ENCODE measurements at places on chromosomes 6 and 20.

DNA sequence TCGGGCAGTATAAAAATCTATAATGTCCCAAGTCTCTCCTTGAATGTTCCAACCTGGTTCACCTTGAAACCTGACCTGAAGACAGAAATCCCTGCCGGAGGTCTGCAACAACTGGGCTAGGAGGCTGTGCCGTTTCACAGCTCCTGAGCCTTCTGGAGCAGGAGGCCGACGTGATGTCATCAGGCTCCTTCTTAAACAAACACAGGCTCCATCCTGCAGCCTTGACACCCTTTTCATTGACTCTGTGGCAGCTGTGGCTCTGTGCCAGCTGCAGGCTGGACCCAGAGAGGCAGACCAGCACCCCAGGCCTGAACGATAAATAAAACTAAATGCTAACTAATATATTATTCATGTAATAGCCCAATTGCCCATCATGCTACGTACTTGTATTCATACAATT is 483.9 kb downstream of the CD83 start:
- DNase-seq = no peak

DNA sequence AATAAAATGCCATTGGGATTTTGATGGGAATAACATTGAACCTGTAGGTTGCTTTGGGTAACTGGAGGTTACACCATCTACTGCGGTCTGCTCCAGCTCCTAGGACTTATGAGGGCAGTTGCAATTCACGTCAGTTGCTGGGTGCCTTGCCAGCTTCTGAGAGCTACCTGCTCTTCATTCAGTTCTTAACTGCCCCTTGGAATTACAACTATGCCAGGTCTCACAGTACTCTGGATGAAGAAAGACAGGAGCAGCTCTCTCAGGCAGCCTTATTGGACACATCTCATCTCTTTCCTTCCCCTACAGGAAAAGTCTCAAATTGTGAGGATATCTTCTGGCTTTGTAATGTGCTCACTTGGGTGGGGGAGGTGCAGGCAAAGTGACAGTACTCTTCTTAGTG is 1643.3 kb downstream of the GRIK2 start:
- no peak for DNase-seq

DNA sequence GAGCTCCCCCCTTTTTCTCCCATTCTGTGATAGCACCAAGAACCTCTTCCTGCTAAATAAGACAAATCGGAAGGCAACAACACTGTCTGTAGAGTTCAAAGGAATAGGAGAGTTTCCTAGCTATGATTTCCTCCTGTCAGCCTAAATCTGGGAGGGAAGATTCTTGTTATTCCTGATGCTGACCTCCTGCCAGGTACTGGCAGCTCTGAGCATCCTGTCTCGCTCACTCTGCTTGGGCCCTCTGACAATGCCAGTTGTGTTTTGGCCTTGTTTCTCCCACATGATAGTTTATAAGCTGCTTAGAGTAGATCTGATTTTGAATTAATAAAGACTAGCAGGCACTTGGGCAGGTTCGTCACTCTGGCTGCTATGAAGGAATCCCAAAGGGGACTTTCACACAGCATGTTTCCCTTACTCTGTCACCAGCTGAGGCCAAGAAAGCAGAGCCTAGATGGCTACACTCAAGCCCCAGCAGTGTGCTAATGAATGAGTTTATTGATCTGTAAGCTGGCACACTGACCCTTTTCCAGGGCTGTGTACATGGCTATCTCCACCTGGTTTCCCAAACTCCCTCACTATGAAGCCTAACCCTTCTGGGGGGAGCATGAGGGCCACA is 52.3 kb downstream of the UQCC1 start:
- DNase-seq = no peak

DNA sequence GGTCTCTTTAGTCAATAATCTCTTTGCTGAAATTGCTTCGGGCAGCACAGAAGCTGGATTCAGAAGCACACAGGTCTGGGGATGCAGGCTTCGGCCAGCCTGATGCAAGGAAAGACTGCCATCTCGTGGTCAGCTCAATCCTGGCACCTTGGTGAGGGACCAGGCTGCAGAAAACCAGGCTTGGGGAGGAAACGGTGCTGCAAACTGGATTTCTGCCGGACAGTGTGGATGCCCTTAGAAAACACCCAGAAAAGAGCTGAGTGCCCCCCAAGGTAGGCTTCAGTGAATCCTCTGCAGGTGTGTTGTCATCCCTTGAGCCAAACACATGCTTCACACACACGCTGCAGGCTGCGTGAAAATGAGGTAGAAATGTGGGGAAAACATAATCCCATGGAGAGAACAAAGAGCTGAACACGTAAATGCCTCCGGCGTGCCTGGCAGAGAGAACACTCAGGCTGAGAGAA is 89.8 kb upstream of the PAX1 start:
- peak; percentile 70 for DNase-seq

DNA sequence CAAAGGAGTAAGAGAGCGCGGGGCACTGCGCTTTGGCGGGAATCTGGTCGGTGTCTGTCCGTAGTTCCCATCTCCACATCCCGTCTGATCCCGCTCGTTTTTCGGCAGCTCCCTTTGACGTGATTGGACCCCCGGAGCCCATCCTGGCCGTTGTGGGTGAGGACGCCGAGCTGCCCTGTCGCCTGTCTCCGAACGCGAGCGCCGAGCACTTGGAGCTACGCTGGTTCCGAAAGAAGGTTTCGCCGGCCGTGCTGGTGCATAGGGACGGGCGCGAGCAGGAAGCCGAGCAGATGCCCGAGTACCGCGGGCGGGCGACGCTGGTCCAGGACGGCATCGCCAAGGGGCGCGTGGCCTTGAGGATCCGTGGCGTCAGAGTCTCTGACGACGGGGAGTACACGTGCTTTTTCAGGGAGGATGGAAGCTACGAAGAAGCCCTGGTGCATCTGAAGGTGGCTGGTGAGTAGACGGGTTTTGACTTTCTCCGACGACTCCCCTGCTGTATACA is 1.4 kb downstream of the BTN1A1 start:
- peak; percentile 36 for DNase-seq

DNA sequence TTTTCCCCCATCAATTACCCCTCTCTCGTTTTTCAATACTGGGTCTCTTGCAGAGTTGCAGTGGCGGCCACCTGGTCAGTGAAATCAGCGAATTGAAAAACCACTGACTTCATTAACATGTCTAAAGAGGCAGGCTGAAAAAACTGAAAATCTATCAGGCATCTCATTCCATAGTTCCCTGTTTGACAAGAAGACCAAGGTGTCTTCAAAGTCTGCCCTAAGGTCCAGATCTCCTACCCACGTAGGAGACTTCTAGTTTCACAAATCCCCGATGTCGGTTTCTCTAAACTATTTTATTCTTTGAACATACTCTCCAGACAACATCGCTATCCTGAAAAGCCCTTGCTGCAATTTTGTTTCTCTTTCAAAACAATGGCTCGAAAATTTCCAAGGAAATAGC is 796 bp upstream of the TUBB start:
- DNase-seq = no peak

GRCh38 chr6:112253498-112253840 is 898 bp downstream of the LAMA4 start:
- DNase-seq = no peak

DNA sequence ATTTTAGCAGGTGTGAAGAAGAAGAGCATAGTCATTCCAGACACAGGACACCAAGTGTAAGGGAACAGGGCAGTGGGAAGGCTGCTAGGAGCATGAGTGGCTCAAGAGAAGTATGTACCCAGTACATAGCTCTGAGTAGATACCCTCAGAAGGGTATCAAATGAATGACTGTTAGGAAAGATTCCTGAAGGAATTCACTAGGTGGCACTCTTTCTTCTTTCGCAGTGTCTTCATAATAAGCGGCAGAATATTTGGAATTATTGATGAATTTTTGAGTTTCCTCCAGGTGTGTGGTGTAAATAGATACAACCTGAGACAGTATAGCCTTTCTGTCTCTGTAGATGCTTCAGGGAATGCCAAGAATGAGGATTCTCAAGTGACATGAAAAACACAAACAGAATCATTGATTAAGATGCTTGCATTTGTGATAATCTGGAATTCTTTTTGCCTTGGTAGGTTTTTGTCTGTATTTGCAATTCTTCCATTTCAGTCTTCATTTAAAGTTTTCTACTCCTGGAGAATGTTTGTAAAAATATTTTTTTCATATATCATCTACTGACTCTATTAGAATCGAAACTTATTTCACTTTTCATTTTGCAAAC is 264.3 kb upstream of the RIMS1 start:
- peak; percentile 62 for DNase-seq

GRCh38 chr6:163170294-163170883 is 244.1 kb upstream of the QKI start:
- DNase-seq = no peak

DNA sequence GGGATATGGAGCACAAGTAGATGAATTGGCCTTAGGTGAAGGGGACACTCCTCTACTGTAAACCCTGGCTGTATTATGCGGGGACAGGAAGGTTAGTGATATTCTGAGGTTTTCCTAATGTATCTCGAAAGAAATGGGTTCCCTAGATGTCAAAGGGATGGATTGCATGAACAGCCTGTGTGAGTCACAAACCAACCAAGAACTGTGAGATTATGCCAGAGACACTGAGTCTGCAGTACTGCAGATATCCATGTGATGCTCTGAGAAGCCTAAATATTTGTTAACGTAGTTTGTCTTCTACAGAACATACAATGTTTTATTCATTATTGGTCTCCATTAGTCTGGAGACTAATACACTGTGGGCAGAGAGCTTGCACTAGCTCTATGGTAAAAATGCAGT is 182.2 kb downstream of the AKAP7 start:
- peak; percentile 29 for DNase-seq

- no peak for DNase-seq
These were observed 27.9 kb downstream of the FAM83B start for GRCh38 chr6:54874349-54875048.

- DNase-seq = no peak
These were observed 64.8 kb downstream of the FAM50B start for GRCh38 chr6:3913958-3914337.

DNA sequence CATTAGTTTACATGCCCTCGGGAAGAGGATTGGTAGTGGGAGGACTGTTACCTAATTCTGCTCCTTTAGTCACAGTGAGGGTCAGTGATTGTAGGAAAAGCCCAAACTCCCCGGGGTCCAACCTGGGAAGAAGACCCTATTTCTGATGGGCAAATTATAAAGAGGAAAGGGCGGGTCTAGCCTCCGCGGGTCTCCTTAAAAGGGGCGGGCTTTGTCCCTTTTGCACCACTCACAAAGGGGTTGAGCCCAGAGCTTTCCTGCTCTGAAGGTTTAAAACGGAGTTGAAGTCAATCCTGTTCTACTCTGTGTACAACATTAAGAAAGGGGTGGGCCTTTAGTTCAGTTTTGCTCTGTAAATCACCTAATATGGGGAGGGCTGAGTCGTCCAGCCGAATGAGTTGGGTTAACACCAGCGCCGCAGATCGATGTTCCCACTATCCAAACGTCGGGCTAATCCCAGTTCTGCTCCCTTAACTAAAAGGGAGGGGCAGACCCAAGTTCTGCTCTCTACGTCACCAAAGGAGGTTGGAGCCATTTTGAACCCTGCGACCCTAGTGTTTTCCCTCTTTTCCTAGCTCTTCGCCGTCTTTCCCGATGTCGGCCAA is 920 bp upstream of the RNF5 start:
- no peak for DNase-seq

DNA sequence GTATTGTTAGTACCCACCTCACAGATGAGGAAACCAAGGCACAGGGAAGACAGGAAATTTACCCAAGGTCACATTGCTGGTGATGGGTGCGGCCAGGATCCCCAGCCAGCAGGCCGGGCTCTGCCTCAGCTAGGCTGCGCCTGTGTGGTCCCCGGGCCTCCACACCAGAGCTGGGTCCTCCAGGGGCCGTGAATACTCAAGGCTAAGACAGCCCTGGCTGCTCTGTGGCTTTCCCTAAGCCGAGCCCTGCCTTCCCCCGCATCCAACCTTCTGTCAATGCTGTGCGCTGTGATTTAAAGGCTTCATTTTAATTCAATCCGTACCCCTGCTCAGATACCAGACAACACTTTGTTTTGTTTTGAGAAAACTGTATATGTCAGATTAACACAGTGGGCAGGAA is 246.7 kb downstream of the TTLL2 start:
- DNase-seq = no peak

DNA sequence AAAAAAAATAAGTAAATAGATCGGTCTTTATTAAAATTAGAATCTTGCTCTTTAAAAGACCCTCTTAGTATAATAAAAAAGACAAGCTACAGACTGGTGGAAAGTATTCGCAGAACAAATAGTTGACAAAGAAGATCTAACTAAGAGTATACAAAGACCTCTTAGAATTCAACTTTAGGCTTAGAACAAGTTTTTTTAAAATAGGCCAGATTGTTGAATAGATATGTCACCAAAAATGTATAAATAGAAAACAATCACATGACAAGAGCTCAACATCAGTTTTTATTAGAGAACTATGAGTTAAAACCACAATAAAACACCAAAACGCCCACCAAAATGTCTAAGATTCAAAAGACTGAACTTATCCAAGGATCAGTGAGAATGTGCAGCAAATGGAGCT is 632.7 kb upstream of the PTCHD4 start:
- peak; percentile 19 for DNase-seq

DNA sequence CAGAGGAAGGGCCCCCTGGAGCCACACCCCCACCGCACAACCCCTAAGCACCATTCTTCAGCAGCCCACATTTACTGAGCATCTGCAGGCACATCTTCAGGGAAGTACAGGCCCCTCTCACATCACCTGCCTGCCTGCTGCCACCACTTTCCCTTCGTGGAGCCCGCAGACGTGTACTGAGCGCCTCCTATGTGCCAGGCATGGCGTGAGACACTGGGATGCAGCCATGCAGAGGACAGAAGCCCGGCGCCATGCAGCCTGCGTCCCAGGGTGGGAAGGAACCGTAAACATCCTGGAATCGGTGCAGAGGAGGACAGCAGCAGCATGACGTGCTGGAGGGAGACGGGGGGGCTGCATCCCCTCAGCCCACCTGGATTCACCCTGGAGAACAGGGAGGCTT is 78.1 kb downstream of the GRM4 start:
- DNase-seq = no peak

DNA sequence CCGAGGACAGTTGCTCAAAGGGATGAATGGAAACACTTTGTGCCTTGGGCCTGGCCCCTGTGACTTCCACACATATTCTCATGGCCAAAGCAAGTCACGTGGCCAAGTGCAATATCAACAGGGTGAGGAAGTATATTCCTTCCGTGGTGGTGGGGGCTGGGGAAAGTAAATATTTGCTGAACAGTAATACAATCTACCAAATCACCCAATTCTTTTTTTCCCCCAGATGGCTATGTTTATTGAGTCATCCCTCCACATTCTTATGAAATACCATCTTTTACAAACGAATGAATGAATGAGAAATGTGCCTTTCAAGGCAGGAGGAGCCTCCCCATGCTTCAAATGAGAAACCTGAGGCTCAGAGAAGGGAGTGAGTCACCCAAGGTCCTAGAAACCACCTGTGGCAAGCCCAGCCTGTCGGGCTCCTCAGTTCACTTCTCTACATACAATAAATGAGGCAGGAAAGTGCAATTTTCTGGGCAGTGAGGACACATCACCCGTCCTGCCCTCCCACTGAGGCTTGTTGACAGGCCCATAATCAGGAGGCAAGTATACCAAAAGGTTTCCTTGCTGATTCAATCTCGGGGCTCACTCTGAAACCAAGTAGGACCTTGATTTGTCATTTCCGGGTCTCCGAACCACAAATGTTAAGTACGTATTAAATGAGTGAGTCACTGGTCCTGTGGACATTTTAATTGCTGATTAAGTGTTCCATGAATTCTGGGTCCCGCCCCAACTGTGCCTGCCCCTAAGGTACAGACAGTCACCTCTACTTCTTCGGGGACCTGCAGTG is 25.3 kb upstream of the TOP1 start:
- DNase-seq = peak; percentile 95

Measured in adipocyte (in vitro differentiated cells).